ENCODE measurements at places on chromosomes 2 and 18. TPM values are rescaled to one million over a fixed set of nuclear protein-coding genes. Genes with fewer than 3 reads are reported as not detected.

- H3K36me3 ChIP-seq, result no peaks in the 10 kb centered on the region
- DNase-seq, result no peak
- no peaks in the 10 kb centered on the region for H3K27me3 ChIP-seq
- H3K4me1 ChIP-seq, result no peaks in the 10 kb centered on the region
- H3K27ac ChIP-seq, result no peak overlapping the region
Observed at GRCh38 chr2:76613330-76613729, 902.6 kb upstream of the GCFC2 start.

- H3K27ac ChIP-seq, result no peak overlapping the region
- H3K36me3 ChIP-seq, result no peaks in the 10 kb centered on the region
- no peaks in the 10 kb centered on the region for H3K27me3 ChIP-seq
- H3K4me1 ChIP-seq, result no peaks in the 10 kb centered on the region
- H3K4me3 ChIP-seq, result no peak overlapping the region
Observed at GRCh38 chr2:23519334-23519651, 134.3 kb downstream of the KLHL29 start.

The CHRND gene
- total RNA-seq, result not detected

DNA sequence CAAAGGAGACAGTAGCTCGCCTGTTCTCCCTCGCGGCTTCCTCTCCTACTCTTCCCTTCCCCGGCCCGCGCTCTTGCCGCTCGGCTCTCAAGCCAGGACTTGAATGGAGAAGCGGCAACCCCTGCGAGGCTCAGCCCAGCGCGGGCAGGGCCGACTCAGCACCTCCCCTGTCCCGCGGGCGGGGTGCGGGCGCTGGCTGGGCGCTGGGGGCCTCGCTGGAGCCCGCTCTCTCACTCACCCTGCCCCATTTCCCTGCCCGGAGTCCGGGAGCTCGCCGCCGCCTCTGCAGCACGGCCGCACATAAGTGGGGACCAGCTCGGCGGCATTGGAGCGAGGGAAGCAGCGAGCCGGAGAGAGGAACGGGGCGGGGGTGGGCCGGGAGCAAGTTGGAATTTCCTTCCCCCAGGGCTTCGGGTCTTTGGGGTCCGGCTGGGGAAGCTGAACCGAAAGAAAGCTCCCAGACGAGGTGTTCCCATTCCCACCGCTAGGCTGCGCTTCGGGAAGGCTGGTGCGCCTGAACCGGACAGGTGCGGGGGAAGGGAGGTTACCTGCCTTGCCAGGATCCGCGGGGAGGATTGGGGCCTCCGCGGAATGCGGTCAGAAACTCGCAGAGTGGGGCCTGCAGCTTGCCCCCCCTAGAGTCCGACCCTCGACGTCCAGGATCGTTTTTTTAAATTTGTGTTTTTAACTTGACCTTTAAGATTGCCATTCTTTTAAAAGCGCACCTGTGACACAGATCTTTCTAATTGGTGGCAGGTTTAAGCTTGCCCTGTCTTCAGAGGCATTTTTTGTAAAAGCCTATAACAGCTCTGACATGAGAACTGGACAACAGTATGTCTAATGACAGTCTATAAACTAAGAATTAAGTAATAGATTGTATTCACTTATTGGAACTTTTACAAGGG is at the start of gene COBLL1:
Gene COBLL1 (minus strand): TSS at position 105 of the 905 bp plus-strand sequence. CDS start 627 bp downstream, outside the sequence.
- peak within 1 kb of the TSS; percentile 74 for H3K27ac ChIP-seq
- no peaks in the 10 kb centered on the region for H3K36me3 ChIP-seq
- peak within 1 kb of the TSS; percentile 80 for H3K4me3 ChIP-seq

The NLRC4 gene
- total RNA-seq, result not detected

The SLC23A3 gene
- total RNA-seq, result 5.2 TPM

The MPPE1 gene
- total RNA-seq, result 30.6 TPM

The RUFY4 gene
- total RNA-seq, result not detected

DNA sequence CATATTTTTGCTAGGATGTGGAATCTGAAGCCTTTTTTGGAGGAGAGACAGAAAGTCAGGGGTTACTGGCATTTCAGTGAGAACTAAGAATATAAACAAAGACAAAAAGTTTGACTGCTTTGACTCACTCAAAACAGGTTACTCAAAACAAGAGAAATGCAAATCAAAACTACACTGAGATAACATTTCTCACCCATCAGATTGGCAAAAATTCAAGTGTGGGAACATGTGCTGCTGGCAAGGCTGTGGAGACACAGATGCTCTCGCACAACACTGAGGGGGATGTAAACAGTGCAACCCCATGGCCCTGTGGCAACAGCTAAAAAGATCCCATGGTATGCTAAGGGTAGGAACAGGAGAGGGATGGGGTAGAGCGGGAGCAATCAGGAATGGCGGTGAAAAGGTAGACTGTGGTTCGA is 86.6 kb downstream of the DTNB start:
- H3K4me1 ChIP-seq, result peaks cover 11% of the 10 kb centered on the region
- no peak overlapping the region for H3K27ac ChIP-seq
- DNase-seq, result peak; percentile 34
- no peaks in the 10 kb centered on the region for H3K27me3 ChIP-seq
- H3K4me3 ChIP-seq, result no peak overlapping the region
- no peaks in the 10 kb centered on the region for H3K36me3 ChIP-seq

GRCh38 chr2:59082657-59083056 is 841.5 kb upstream of the FANCL start:
- H3K4me1 ChIP-seq, result no peaks in the 10 kb centered on the region
- no peak for DNase-seq
- no peak overlapping the region for H3K27ac ChIP-seq
- no peak overlapping the region for H3K4me3 ChIP-seq

DNA sequence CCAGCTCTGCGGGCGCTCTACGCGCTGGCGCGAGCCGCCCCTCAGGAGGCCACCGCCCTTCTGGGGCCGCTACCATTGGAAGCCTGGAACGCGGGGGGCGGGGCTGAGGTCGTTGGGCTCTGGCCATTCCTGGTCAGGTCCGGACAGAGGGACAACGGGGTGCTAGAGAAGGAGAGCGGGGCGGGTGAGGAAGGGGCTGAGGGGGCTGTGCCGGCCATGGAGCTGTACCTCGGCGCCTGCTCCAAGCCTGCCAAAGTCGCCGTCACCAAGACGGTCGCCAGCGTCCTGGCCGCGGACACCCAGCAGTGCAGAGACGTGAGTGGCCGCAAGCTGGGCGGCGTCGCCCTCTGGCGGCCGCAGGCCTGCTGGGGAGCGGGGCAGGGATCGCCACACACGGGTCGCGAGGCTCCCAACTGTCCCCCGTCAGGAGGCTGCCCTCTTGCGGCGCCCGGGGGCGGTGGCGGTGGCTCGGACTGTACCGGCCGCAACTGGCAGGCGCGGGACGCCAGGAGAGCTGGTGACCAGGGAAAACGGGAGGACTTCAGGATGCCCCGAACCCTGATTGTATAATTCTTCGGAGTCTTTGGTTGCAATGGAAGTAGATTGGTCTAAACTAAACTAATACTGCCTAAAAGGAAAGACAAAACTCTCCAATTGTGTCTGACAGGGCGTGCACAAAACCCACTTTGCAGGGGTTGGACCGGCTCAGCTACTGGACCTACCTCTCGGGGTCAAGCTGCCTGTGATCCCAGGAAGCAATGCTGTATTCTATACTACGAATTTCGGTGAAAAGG is at the start of gene FSIP2:
Gene FSIP2 (plus strand): TSS at position 126 of the 794 bp plus-strand sequence. CDS start 91 bp downstream, at position 217.
- H3K27me3 ChIP-seq, result peaks cover 2% of the 10 kb centered on the region
- H3K27ac ChIP-seq, result no peak within 1 kb of the TSS
- peak within 1 kb of the TSS; percentile 28 for H3K4me3 ChIP-seq
- peaks cover 2% of the 10 kb centered on the region for H3K4me1 ChIP-seq
